DMS153 (cell line): ENCODE measurements at places on chromosomes 4 and X.

DNA sequence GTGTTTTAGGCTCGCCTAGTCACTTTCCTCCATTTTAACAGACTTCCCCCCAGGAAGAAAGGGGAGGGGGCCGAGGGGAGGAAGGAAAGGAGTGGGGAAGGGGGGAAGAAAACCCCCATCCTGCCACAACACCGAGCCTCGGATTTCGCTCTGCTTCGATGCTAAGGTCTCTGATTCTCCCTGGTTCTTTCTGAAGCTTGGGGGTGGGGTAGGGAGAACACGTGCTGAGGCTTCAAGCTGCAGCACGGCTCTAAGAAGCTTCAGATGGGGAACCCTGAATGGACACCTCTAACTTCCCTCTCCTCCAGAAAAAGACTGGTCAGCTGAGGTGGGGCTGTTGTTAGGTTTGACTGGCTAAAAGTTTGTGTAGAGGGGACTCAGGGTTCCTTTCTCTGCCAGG, 61.8 kb downstream of the RHOH start:
- no peak for DNase-seq

- DNase-seq: no peak
Measured at GRCh38 chr4:172716291-172716690, 452.3 kb upstream of the GALNT7 start.

GRCh38 chr4:149830823-149831222, 15.2 kb upstream of the IQCM start:
- no peak for DNase-seq

- no peak for DNase-seq
Measured at GRCh38 chr4:110970642-110971041, 347.8 kb upstream of the PITX2 start.

- DNase-seq: no peak
Measured at GRCh38 chr4:109982521-109982920, 69.8 kb downstream of the EGF start.

- no peak for DNase-seq
Measured at GRCh38 chrX:3160756-3161155, 119.5 kb downstream of the ARSF start.

DNA sequence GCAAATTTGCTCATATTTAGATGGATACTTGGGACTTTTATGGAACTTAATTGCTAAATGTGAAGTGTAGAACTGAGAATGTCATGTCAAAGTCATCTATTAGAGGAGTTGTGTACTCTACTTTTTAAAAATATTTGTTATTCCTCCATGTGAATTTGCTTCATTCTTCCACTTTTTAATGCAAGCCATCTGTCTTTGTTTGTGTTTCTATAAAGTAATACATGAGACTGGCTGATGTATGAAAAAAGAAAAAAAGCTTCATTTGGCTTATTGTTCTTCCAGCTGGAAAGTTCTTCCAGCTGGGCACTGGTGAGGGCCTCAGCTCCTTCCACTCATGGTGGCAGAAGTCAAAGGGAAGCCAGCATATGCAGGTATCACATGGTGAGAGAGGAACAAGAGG, 114.6 kb upstream of the GRID2 start:
- no peak for DNase-seq

- DNase-seq: no peak
Measured at GRCh38 chr4:39062770-39063097, 702 bp downstream of the KLHL5 start.

DNA sequence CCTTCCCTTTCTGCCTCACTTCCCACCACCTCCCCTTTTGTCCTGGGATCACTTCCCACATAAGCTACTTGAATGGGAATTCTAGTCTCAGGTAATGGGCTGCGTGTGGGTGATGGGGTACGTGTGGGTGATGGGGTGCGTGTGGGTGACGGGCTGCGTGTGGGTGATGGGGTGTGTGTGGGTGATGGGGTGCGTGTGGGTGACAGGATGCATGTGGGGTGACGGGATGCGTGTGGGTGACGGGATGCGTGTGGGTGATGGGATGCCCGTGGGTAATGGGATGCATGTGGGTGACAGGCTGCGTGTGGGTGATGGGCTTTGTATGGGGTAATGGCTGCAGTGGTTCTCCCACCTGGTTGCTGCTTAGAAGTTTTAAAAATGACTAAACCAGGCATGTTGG, 43.6 kb downstream of the EVC2 start:
- DNase-seq: no peak

DNA sequence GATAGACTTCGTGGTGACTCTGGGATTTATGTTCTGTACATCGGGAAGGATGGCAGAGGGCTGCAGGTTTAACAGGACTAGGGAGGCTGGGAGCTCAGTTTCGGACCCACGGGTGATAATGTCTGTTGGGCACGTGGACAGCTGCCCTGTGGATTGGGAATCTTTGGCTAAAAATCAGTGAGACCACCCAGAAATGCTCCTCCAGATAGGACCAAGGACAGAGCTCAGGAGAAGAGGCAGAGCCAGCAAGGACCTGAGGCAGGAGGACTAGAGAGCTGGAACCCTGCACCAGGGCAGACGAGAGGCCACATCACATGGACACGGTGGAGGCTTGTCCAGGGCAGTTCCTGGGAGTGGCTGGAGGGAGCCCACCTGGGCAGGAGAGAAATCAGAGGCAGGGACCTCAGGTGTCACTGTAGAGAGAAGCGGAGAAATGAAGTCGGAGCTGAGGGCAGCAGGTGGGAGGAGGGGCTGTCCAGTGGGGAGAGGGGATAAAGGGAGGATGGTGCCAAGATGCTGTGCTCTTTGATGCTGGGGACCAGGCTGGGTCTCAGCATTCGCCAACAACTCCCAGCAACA, 79.2 kb downstream of the CPZ start:
- DNase-seq: no peak

DNA sequence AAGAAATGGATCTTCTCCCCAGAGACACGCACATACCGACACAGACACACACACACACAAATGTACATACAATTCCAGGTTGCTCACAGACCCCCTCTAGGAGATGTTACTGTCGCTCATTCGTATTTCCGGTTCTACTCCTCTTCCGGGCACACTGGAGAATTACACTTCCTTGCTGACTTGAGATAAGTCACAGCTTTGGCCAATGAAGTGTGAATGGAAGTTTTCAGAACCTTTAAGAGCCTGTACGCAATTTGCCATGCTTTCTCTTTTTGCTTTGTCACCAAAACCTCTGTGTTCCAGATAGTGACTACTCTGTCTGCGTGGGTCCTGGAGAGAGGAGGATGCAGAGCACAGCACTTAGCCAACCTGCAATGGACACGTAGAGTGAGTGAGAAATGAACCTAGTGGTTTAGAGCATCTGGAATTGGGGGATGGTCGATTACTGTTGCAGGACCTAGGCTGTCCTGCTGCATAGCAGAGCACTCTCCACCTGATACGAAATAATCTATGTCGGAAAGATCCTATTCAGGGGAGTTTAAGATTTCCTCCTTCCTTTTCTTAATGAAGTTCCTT, 239.5 kb upstream of the TET2 start:
- no peak for DNase-seq

GRCh38 chr4:145012841-145013240, 85.2 kb downstream of the ANAPC10 start:
- peak; percentile 46 for DNase-seq

DNA sequence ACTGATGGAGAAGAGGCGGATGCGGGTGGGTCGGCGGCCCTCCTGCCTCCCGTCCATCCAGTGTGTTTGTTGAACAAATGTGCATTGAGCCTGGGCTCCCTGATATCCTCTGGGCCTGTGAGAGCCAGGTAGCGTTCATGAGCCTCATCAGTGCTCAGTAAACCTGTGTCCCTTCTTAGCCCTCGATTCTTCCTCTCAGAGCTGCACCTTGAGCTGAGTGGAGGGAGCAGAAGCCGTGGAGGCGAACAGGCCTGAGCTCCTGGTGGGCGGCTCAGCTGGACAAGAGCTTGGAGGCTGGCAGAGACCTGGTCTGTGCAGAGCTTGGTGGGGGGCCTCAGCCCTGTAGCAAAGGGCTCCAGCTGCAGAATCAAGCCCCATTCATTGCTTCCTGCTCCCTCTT, 112.1 kb downstream of the SORCS2 start:
- no peak for DNase-seq

- no peak for DNase-seq
Measured at GRCh38 chr4:40856277-40856839, 106.6 kb downstream of the NSUN7 start.

DNA sequence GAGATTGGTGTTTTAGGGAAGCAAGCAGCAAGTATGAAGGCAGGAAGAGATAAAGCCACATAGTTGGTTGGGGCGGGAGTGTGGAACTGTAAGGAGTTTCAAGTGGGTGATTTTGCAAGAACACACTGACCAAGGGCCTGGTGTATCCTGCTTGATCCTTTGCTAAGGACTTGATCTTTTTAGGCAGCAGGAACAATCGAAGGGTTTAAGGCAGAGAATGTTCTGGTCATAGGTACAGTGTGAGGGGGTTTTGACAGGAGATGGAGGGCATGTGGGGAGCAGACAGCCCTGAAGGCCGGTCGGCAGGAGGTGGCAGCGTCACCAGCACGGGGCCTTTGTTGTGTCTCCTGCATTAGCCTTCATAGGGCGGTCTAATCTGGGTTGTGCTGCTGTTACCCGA, 54.7 kb downstream of the FAM193A start:
- no peak for DNase-seq

GRCh38 chr4:39133623-39134022, 48.7 kb upstream of the WDR19 start:
- no peak for DNase-seq

DNA sequence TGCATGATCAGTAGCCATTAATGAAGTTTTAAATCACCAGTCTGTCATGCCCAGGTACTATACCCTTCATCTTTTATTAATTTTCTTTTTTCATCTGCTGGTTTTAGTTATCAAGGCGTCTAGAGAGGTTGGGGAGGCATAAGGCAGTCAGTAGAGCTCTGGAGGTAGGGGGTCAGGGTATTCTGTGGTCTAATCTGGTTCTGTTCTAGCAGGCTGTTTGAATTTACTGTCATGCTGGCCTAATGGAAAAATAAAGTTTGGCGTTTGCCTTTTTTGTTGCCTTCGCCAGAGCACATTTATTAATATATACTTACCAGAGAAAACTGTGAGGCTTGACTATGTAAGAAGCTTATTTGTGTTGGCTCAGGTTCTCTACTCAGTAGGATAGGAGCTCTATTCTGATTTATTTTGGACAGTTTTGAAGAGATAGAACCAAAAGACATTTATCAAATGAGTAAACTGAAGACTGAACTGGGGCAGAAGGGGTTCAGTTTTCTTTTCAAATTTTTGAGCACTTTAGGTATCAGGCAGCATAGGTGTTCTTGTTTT, 46.9 kb downstream of the TMEM131L start:
- DNase-seq: no peak

DNA sequence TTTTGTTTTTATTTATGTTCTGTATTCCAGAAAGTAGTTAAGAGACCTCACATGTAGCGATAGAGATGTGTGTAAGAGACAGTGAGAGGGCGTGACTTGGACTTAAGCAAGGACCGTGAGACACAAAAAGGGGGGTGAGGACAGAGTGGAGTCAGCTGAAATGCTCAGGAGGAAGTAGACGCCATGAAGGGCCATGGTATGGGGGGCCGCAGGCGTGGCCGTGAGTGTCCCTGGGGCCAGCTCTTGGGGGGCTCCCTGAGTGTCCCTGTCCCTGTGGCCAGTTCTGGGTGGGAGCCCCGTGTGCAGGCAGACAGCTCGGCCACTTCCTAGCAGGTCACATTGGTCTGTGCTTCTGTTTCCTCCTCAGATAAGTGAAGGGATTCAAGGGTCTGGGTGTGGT, 23.0 kb upstream of the MSANTD1 start:
- no peak for DNase-seq

DNA sequence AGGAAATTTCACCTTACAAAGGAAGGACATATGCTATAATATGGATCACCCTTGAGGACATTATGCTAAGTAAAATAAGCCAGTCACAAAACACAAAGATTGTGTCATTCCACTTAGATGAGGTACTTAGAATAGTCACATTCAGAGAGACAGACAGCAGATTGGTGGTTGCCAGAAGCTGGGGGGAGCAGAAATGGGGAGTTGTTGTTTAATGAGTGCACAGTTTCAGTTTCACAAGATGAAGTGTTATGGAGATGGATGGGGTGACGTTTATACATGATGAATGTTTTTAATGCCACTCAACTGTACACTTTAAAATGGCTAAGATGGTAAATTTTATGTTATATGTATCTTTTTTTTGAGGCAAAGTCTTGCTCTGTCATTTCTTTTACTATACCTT, 14.8 kb upstream of the SPON2 start:
- DNase-seq: no peak

GRCh38 chr4:75630174-75630936, at the start of gene CDKL2:
CDKL2 (minus strand) TSS chr4:75630528; CDS start chr4:75625988, 4,540 bp downstream.
- DNase-seq: peak; percentile 83

DNA sequence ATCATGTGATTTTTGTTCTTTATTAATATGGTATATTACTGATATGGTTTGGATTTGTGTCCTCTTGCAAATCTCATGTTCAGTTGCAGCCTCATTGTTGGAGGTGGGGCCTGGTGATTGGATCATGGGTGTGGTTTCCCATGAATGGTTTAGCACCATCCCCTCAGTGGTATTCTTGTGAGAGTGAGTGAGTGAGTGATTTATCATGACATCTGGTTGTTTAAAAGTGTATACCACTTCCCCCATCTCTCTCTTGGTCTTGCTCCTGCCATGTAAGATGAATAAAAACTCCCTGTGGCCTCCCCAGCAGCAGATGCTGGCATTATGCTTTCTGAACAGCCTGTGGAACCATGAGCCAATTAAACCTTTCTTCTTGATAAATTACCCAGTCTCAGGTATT, 111.5 kb downstream of the TAB3 start:
- no peak for DNase-seq

DNA sequence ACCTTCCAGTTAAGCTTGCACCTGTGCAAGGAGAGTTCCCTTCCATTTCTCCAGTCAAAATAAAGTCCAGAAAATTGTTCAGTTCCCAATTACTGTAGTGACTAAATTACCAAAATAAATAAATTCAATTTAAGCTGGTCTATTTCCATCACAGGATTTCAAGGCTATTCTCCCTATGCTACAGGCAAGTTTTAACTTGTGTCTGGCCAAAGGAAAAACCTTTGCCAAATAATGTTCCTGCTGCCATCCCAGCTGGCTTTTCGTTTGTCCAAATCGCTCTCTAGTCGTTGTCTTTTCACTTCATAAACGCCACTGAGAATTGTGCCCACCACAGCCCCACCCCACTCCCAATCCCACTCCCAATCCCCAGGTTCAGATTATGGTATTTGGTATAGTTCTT, 2.4 kb downstream of the KCTD8 start:
- DNase-seq: no peak

DNA sequence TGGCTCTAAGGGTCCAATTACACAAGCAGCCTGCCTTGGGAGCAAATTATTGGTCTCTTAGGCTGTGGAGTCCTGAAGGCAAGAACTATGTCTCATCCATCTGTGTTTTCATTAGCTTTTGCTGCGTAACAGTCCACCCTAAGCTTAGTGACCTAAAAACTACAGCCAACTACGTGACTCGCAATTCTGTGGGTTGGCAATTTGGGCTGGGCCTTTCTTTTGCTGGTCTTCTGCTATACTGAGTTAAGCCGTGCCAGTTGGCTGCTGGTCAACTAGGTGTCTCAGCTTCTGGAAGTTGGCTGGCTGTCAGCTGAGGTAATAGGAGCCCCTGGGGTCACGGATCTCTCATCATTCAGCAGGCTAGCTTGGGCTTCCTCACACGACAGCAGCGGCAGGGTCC, 205.6 kb upstream of the S100G start:
- no peak for DNase-seq
